ENCODE measurements at places on chromosomes 1 and 21.

GRCh38 chr21:31299291-31300147, 44.5 kb downstream of the TIAM1 start:
- DNase-seq, result no peak

GRCh38 chr1:3034728-3035562, 13.7 kb downstream of the ACTRT2 start:
- no peak for DNase-seq

DNA sequence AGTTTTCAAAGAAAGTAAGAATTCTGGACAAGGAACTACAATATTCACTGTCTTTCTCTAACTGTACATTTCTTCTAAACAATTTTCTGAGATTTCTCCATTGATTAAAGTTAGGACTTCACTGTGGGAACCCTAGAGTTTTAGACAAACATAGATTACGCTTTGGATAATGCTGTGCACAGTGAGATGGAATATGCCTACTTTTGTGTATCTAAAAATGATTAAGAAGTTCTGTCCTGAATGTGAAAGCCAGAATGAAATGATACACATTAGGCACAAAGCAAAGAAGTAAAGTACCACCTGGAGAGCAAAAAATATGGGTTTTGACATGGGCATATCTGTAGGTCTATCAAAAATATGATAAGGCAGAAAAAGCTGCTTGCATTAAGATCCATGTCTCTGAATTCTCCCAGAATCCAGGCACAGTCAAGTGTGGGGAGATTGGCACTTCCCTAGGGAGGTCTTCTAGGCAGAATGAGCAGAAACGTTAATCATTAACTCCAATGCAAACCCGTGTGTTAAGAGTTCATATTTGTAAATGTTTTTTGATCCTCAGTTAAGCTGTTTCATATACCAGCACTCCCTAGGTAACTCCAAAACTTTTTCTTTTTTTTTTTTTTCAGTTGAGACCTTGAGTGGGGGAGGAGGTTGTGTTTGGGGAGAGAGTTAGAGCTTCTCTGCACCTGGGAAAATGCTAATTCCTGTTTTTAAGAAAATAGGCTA, 467.1 kb downstream of the LMO4 start:
- no peak for DNase-seq

DNA sequence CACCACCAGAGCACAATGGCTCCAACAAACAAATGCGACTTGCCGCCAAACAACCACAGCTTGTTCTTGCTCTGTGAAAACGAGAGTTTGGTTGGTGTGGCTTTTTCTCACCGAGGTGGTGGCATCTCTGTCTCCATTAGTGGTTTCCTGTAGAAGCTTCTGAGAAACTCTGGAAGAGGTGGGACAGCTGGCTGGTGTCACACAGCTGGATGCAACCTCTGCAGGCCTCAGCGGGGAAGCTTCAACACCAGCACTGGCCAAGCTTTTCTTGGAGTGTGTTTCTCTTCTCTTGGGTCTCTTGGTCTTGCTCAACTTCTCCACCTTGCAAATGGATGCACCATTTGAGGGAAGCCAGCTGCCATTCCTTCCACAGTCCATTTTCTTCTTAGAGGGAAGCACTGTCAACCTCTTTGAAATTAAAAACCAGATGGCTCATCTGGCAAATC, 124.8 kb downstream of the KCNN3 start:
- DNase-seq, result no peak

- no peak for DNase-seq
Observed at GRCh38 chr1:58346036-58346355, 200.5 kb downstream of the OMA1 start.

DNA sequence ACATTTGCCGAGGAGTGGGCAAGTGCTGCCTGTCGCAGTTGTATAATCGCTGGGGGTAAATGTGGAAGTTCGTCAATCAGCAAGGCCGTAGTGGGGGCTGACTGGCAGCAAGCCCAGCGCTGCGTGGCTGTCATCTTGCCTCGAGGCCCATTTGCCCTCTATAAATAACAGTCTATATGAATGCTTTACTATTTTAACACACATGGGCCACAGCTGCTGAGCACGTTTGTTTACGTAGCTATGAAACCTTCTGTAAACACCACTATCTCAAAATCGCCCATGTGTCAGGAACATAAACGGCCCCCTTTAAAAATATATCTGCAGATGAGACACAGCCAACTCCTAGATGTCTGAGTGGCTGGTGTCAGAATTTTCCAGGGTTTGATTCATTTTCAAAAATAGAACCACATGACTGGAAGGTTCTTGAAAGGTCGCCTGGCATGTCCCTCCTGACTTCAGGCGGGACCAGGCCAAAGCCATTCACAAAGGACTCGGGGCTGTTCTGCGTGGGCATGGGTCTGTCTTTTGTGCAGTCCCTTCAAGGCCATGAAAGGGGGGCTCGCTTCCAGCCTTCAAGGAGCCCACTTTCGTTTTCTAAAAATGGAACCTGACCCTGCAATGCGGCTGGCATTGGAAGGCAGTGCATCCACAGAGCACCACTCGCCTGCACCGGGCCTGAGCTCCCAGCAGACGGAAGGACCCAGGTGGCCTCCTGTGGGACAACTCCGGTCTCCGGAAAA, 205.5 kb downstream of the KCNJ6 start:
- no peak for DNase-seq

GRCh38 chr1:18580691-18581419, 49.8 kb upstream of the PAX7 start:
- DNase-seq, result no peak

- DNase-seq, result no peak
Observed at GRCh38 chr1:170494369-170494768, 37.6 kb upstream of the GORAB start.

DNA sequence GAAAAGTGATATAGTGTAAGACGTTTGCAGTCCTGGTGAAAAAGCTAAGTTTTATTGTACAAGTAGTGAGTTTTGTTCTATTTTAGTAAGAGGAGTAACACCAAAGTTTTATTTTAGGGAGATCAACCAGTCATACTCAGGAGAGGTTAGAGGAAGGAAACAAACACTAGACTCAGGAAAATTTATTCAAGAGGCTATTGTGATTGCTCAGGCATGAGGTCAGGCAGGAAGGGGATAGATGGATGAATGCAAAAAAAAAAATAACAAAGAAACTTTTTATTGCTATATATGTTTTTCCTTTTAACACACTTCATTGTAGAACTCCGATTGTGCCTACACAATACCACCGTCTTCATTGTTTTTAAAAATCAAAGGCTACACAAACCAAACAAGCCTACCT, 189.0 kb downstream of the LYPLAL1 start:
- DNase-seq, result no peak

- no peak for DNase-seq
Observed at GRCh38 chr21:32182449-32182848, 96.4 kb downstream of the MIS18A start.

DNA sequence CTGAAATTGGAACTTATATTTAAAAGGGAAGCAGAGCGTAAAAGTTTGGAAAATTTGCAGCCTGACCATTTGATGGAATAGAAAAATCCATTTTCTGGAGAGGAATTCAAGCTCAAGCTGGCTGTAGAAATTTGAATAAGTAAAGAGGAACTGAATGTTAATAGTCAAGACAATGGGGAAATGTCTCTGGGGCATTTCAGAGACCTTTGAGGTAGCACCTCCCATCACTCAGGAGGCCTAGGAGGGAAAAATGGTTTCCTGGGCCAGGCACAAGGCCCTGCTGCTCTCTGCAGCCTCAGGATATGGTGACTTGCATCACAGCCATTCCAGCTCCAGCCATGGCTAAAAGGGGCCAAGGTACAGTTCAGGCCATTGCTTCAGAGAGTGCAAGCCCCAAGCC, 17.6 kb upstream of the TSHB start:
- DNase-seq, result no peak

GRCh38 chr1:248821641-248822040, 4.1 kb downstream of the SH3BP5L start:
- DNase-seq, result no peak

- no peak for DNase-seq
Observed at GRCh38 chr1:65109487-65109886, 38.5 kb upstream of the AK4 start.

- DNase-seq, result no peak
Observed at GRCh38 chr1:215637041-215637573, 70.0 kb downstream of the KCTD3 start.

GRCh38 chr1:39195166-39196111, 9.1 kb upstream of the MACF1 start:
- no peak for DNase-seq

DNA sequence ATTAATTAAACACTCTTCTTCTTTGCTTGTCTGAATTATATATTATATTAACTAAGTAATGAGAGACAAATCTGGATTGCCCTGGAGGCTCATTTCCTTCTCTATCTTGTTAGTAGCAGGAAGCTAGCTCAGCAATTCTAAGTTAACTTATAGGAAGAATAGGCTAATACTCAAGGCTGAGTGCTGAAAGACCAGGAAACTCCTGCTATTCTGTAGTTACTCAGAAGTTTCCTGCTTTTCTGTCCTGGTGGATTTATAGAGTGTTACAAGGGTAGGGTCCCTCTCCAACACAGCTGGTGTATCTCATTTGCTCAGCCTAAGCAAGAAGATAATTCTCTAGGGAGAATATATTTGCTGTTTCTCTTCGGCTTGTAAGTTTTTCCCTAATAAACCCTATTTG, 29.2 kb downstream of the HSPA13 start:
- no peak for DNase-seq

DNA sequence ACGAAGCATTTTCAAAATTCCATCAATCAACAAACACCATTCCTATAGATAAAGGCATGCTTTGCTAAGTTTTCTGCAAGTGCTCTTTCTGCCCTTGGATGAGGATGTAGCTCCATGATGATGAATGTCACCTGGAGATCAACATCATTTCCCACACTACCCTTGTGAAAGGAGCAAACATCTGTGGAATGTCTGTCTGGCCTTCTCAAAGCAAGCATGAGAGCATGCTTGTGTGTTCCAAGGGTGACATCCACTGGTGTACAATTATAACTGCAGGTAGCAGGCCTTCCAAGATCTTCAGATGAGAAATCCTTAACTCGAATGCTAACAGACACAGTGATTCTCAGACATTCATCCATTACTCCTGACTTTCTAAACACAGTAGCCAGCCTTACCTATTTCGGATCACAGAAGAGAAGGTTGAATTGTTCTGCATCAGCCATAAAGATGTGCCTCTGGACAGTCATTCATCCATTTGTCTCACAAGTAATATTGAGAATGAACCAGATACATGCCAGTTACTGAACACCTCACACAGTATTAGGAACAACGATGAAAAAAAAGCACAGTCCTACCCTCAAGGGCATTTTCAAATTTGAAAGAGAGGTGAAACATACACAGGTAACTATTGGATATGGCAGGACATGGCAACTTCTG, 162.4 kb downstream of the TPR start:
- peak; percentile 5 for DNase-seq

GRCh38 chr1:151715726-151716404, 738 bp downstream of the CELF3 start:
- no peak for DNase-seq

GRCh38 chr1:158527190-158527815, 26.9 kb downstream of the OR6Y1 start:
- no peak for DNase-seq

GRCh38 chr1:54853793-54854370, 33.1 kb downstream of the DHCR24 start:
- no peak for DNase-seq

DNA sequence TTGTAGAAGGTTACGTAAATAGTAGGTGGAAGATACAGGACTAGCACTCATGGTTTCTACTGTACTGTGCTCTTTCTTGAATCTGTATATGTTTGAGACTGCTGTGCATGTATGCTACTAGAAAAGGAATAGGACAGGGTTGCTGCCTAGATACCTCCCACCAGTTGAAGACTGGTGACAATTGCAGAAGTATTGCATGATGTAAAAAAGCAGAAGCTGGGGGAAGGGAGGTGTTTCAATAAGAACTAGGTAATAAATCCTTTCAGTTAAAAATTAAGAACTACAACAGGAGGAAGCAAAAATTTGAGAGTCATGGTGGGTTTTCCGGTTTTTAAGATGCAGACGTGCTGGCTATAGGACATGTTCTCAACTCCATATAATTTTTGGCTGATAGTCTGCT, 88.1 kb downstream of the CCDC30 start:
- DNase-seq, result no peak

DNA sequence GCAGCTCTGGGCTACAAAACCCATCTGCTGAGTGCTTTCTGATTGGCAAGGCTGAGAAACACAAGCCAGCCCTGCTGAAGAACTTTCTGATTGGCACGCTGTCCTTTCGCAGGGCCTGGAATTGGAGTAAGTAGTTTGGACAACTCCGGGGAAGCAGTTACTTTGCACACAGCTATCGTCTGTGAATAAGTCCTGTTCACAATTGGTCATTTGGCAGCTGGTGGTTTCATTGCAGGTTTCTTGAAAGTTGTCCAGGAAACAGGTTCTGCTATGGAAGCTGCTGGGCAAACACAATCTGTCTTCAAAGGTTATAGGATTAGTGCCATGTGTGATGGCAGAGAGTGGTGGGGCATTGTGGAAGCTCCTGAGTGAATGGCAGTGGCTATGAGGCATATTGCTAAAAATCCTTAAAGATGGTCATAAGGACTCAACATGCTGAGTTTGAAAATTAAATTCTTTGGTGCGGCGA, at the start of gene KRTAP27-1:
TSS of gene KRTAP27-1 (minus strand) at position 419 of the 469 bp plus-strand sequence. CDS start at position 393, 26 bp downstream.
- no peak for DNase-seq

DNA sequence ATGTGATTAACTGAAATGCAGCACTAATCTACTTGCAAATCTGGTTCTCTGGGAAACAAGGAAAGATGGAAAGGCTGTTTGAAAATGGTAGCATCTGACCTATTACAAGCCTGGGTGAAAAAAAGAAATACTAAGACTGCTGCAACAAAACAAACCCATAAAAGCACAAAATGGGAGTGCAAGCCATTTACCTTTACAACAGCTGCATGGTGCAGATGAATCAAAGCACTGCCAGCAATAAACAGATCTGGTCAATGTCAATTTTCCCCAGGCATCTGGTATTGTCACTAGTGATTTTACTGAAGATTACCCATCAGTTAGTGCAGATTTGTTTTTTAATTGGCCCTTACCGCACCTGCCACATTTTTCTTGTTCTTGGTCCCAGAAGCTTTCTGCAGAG, 1341.7 kb downstream of the PLA2G4A start:
- no peak for DNase-seq

GRCh38 chr1:236345728-236346127, 48.4 kb upstream of the EDARADD start:
- DNase-seq, result no peak

GRCh38 chr1:201593200-201593921, 54.4 kb downstream of the NAV1 start:
- DNase-seq, result no peak

- DNase-seq, result peak; percentile 73
Observed at GRCh38 chr1:234721476-234722269, 111.7 kb upstream of the IRF2BP2 start.

DNA sequence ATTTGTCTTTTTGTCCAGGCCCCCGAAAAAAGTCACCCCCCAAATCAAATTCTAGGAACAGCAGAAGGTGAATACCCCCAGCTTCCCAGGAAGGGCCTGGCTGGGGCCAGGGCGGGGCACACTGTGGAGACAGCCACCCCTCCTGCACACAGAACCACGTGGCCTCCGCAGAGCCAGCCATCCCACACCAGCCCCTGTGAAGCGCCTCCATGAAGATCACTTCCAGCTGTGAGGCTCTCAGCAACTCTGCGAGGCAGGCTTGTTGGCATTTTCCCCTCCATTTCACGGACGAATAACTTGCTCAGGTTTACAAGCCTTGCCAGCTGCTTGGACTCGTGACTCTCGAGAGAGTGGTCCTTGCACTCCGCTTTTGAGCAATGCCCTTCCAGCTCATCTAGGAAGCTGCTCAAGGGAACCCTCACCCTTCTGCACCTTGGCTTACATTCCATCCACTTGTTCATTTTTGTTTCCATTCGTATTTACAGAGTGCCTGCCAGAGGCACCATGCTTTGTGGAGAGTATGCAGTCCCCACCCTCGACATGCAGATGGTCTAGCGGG, 48.2 kb downstream of the SYT6 start:
- DNase-seq, result no peak

- DNase-seq, result no peak
Observed at GRCh38 chr21:21291883-21292569, 293.8 kb downstream of the NCAM2 start.

Data from C1 segment of cervical spinal cord (tissue), 14 donors.